ENCODE measurements at places on chromosomes 2 and 18. TPM values are rescaled to one million over a fixed set of nuclear protein-coding genes. Genes with fewer than 3 reads are reported as not detected.

GRCh38 chr2:131039535-131039907 is 53.7 kb downstream of the FAM168B start:
- no peak for DNase-seq

- DNase-seq, result peak; percentile 48
These were observed 622 bp downstream of the LRP2 start for GRCh38 chr2:169361706-169362117.

DNA sequence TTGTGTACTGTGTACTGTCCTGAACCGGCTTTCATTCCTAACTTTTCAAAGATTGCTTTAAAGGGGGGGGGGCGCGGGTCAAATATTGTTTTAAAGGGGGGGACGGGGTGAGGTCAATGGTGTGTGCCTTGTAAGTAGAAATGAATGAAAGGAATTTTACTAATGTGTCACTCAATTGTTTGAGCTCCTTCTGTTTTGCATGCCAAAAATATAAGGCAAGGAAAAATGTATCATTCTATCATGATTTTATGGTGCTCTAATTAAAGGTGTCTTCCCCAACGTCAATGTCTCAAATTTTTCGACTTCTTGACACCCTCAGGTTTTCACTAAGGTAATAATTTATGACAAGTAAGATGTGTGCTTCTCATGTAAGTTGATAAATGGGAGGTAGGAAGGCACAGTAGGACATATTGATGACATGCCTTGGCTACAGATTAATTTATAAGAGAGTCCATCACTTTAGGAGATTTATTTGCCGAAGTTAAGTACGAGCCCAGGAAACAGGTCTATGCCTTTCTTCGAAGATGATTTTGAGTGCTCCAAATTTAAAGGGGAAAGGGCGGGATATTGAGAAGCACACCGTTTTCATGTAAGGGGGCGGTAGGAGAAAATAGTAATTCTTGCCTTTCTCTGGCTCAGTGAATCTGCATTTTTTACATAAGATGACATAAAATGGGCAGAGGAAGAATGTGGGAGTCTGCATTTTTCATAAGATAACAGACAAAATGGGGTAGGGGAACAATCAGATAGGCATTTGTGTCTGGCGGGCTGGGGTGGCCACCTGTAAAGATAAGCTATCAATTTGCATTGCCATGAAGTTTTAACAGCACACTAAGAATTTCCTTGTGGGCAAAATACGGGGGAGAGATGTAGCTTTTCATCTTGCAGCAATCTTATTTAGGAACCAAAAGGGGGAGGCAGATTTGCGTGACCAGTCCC is 1.2 kb upstream of the TRAPPC8 start:
- no peak for DNase-seq

Gene AQP4
- polyA plus RNA-seq, result 1.1 TPM

All from kidney (tissue), 22 donors.